ENCODE measurements at places on chromosomes 16 and 17. TPM values are rescaled to one million over a fixed set of nuclear protein-coding genes. Genes with fewer than 3 reads are reported as not detected.
A peak's percentile ranks its signal among the peaks of the same experiment; 100 is the strongest.

TMEM220 gene
- 9.2 TPM for total RNA-seq

SP6 gene
- 0.78 TPM for total RNA-seq

MPP2 gene
- total RNA-seq = 13.3 TPM

TERB1 gene
- total RNA-seq = not detected

TMEM235 gene
- total RNA-seq = not detected

GRCh38 chr16:29809850-29810698, 1.9 kb upstream of the PRRT2 start:
- peak overlapping the region; percentile 94 for H3K27ac ChIP-seq
- H3K36me3 ChIP-seq = peaks cover 20% of the 10 kb centered on the region
- no peak for DNase-seq

GRCh38 chr17:8188263-8188839, 1.6 kb downstream of the BORCS6 start:
- H3K4me3 ChIP-seq = peak overlapping the region; percentile 74
- no peak for DNase-seq
- no peaks in the 10 kb centered on the region for H3K27me3 ChIP-seq
- H3K4me1 ChIP-seq = no peaks in the 10 kb centered on the region
- no peaks in the 10 kb centered on the region for H3K36me3 ChIP-seq
- H3K27ac ChIP-seq = peak overlapping the region; percentile 88

GRCh38 chr16:4070936-4071335, 45.3 kb downstream of the ADCY9 start:
- no peak overlapping the region for H3K27ac ChIP-seq
- no peak for DNase-seq
- no peaks in the 10 kb centered on the region for H3K27me3 ChIP-seq
- H3K4me3 ChIP-seq = no peak overlapping the region

DNA sequence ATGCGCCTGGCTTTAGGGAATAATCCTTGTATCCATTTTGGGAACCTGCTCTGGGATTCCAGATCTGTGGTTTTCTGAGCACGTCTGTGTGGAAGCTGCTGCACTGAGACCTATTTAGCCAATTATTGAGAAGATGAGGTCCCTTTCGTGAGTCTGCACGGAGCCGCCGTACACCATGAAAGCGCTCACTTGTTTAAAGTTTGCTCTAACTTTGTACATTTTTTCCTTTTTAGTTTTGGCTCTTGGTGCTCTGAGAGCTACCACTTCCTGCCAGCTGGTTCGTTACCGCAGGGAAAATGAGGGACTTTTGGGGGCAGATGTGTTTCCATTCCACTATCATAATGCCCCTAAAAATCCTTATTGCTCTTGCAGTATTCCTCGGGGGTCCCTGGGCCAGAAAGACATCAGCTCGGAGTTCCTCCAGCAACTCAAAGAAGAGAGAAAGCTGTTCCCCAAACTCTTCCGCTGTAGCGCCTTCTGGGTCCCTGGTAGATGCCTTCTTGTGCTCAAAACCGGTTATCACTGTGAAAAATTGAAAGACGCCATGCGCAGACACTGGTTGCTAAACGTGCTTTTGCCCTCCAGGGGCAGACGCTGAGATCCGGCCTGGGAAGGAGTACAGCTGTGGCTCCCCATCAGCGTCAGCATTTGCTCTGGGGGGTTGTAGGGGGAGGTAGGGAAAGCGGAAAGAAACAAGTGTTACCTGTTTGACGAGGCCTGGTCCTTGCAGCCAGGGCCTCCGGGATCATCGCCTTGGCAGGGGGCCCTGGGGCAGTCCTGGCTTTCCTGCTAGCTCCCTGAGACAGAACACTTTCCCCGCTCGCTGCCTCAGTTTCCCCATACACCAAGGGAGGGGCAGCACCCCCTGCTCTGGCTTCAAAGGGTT, 238.1 kb downstream of the MRTFB start:
- no peaks in the 10 kb centered on the region for H3K36me3 ChIP-seq
- H3K27ac ChIP-seq = no peak overlapping the region
- H3K27me3 ChIP-seq = no peaks in the 10 kb centered on the region
- H3K4me3 ChIP-seq = no peak overlapping the region
- DNase-seq = no peak
- peaks cover 24% of the 10 kb centered on the region for H3K4me1 ChIP-seq
